Neural crest cell (in vitro differentiated cells): ENCODE measurements at places on chromosomes 2 and 18.

GRCh38 chr18:74108460-74108859 lies 39.2 kb downstream of the FBXO15 start:
- DNase-seq: no peak

- no peak for DNase-seq
Measured at GRCh38 chr2:135698838-135699237, 42.8 kb upstream of the UBXN4 start.

- DNase-seq: no peak
Measured at GRCh38 chr2:240303896-240304745, 131.3 kb upstream of the GPC1 start.

- no peak for DNase-seq
Measured at GRCh38 chr2:47274054-47274782, 119.1 kb upstream of the STPG4 start.

DNA sequence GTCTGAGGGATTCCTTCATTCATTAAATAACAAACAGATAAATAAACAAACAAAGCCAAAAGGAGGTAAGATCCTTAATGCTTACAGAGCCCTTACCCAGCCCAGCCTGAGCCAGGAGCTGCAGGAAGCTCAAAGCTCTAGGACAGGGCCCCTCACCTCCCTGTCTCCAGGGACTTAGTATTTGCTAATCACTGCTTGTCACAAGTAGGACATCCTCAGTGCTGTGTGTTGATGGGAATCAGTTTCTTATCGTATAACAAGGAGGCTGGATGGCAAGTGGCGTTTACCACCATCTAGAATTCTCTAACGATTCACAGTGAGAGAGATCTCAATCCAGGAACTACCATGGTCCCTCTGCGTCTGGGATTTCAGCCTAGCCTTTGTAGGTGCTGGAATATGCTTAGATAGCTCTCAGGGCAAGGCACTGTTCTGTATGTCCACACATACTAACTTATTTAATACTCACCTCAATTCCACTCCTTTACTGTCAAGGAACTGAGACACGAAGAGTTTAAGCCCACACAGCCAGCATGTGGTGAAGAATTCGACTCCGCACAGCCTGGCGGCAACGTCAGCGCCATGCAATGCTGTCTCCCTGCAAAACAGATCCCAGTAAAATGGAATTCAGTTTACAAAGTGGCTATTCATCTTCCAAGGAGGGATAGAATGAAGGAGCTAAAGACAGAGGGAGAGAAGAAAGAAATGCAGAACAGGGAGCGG lies 164.8 kb downstream of the MYCN start:
- DNase-seq: no peak

- DNase-seq: no peak
Measured at GRCh38 chr2:148615381-148615841, 29.1 kb upstream of the EPC2 start.

GRCh38 chr18:39795350-39795749 lies 2159.7 kb upstream of the PIK3C3 start:
- DNase-seq: no peak

GRCh38 chr2:119184512-119184911 lies 26.0 kb upstream of the C1QL2 start:
- DNase-seq: no peak

GRCh38 chr2:215874418-215874817 lies 138.9 kb downstream of the MREG start:
- no peak for DNase-seq

DNA sequence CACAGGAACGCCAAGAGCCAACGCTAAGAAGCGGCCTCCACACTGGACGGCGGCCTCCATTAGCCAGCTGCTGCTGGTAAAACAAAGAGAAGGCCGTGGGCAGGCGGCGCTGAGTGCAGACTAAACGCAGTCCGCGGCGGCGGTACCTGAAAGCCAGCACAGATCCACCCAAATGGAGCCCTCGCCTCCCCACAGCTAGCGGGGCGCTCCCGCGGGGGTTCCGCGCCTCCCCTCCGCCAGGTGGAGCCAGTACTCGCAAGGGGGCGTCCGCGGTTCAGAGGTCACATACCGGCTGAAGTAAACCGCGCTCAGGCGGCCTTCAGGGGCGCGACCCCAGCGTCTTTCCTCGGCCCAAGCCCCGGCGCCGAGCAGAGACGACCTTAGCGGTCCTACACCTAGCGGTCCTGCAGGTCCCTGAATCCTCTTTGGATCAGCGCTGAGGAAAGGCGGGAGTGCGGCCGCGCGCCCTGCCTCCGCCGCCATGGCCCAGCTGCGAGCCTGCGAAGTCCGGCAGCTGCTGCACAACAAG lies 293.1 kb upstream of the ERBB4 start:
- DNase-seq: no peak

GRCh38 chr18:11246495-11247300 lies 97.3 kb upstream of the PIEZO2 start:
- DNase-seq: no peak

DNA sequence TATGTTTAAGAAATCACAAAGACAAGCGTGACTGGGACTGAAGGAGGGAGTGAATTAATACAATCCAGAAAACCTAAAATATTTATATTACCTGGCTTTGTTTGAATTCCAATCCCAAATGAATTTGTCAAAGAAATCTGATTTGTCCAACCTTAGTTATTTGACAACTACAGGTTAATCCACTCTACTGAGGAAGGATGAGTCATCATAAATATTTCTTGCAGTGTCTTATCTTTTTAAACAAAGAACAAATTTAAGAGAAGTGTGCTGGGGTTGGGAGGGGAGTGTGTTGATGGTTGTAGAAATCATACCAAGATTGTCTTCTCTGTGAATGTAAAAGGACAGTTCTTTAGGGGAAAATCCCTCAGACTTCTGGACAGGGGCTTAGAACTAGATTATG lies 1106.3 kb upstream of the SLC39A10 start:
- DNase-seq: no peak

DNA sequence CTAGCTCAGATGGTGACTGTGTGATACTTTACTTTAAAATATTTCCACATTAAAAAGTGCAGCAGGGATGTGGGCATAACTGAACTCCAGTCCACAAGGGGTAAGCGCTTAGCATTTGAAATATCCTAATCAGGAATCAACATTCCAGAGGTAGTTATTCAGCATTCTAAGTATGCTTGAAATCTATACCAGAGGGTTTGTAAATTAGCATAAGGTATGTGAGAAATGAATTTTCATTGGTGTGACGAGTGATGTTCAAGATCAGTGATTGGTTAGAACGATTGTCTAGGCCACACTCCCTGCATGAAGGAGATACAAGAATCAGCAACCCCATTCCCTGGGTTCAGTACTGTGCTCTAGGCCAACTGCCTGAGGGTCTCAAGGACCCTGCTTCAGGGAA lies 42.6 kb downstream of the MAPK4 start:
- DNase-seq: no peak

GRCh38 chr2:144390424-144391020 lies 129.4 kb downstream of the ZEB2 start:
- no peak for DNase-seq

DNA sequence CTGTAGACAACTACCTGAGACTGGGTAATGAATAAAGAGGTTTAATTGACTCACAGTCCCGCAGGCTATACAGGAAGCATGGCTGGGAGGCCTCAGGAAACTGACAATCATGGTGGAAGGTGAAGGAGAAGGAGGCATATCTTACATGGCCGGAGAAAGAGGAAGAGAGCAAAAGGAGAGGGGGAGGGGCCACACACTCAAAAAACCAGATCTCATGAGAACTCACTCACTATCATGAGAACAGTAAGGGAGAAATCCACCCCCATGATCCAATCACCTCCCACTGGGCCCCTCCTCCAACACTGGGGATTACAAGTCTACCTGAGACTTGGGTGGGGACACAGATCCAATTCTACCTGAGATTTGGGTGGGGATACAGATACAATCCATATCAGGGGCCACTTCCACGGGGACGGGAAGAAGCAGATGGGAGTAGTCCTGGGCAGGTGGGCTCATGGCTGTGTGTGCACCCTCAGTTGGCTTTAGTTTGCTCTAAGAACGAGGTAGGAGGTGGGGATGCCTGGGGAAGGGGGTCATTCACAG lies 9.9 kb downstream of the MAB21L4 start:
- DNase-seq: no peak
